Endothelial cell (in vitro differentiated cells): ENCODE measurements at places on chromosomes 12 and 14. TPM values are rescaled to one million over a fixed set of nuclear protein-coding genes. Genes with fewer than 3 reads are reported as not detected.

- no peak for DNase-seq
- no peak overlapping the region for H3K27ac ChIP-seq
- no peaks in the 10 kb centered on the region for H3K36me3 ChIP-seq
- H3K27me3 ChIP-seq, result no peaks in the 10 kb centered on the region
Observed at GRCh38 chr14:56065621-56066290, 52.5 kb upstream of the PELI2 start.

DNA sequence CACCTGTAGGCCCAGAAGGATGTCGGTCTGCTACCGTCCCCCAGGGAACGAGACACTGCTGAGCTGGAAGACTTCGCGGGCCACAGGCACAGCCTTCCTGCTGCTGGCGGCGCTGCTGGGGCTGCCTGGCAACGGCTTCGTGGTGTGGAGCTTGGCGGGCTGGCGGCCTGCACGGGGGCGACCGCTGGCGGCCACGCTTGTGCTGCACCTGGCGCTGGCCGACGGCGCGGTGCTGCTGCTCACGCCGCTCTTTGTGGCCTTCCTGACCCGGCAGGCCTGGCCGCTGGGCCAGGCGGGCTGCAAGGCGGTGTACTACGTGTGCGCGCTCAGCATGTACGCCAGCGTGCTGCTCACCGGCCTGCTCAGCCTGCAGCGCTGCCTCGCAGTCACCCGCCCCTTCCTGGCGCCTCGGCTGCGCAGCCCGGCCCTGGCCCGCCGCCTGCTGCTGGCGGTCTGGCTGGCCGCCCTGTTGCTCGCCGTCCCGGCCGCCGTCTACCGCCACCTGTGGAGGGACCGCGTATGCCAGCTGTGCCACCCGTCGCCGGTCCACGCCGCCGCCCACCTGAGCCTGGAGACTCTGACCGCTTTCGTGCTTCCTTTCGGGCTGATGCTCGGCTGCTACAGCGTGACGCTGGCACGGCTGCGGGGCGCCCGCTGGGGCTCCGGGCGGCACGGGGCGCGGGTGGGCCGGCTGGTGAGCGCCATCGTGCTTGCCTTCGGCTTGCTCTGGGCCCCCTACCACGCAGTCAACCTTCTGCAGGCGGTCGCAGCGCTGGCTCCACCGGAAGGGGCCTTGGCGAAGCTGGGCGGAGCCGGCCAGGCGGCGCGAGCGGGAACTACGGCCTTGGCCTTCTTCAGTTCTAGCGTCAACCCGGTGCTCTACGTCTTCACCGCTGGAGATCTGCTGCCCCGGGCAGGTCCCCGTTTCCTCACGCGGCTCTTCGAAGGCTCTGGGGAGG, at the start of gene LTB4R:
Gene LTB4R, plus strand, starts transcription at position 857 of the 959 bp plus-strand sequence. CDS start 4,150 bp downstream, outside the sequence.
- H3K27me3 ChIP-seq, result peaks cover 24% of the 10 kb centered on the region
- peak within 1 kb of the TSS; percentile 74 for H3K27ac ChIP-seq
- H3K4me1 ChIP-seq, result peaks cover 69% of the 10 kb centered on the region
- H3K36me3 ChIP-seq, result peaks cover 24% of the 10 kb centered on the region

DNA sequence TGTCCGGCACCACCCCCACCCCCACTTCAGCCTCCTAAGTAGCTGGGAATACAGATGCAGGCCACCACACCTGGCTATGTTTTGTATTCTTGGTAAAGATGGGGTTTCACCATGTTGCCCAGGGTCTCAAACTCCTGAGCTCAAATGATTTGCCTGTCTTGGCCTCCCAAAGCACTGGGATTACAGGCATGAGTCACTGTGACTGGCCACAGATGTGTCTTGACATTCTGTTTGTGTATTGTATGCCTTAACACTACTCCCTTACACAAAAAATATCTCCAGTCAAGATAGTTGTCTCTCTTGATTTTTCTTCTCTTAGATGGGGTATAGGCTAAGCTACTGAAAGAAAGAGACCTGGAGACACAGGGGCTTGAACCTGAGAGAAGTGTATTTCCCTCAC, 17.6 kb downstream of the CLEC14A start:
- no peak for DNase-seq
- no peaks in the 10 kb centered on the region for H3K4me1 ChIP-seq
- peaks cover 3% of the 10 kb centered on the region for H3K27me3 ChIP-seq
- H3K4me3 ChIP-seq, result no peak overlapping the region

DNA sequence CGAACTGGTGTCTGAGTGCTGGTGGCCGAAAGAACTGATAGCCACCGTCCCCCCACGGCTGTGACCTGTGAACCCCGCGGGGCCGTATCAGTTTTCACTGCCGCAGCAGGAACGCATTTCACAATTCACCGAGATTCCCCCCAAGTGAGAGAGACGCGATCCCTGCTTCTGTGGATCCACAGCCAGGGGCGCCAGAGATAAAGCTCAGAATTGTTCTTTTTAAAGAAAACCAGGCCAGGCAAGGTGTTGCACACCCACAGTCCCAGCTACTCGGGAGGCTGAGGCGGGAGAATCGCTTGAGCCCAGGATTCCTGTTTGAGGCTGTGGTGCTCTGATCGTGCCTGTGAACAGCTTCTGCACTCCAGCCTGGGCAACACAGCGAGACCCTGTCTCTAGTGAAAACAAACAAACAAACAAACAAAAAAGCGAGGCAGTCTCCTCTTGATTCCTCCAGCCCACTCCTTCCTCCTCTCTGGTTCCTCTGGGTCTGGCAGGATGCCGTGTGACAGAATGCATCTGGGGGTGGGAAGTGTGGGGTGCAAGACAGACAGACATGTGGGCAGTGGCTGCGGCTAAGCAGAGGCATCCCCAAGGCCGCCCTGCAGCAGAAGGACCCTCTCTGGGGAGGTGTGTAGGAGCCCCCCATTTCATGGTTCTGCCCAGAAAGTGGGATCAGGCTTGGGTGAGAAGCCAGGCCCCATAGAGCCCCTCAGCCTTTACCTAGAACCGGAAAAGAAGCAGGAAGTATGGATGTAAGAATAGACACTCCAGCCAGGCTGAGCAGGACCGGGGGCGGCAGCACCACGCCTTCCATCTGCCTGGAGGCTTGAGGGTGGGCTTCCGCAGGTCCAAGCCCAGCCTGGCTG, 39.2 kb upstream of the PPP1R13B start:
- peaks cover 8% of the 10 kb centered on the region for H3K4me1 ChIP-seq
- peaks cover 10% of the 10 kb centered on the region for H3K27me3 ChIP-seq
- H3K36me3 ChIP-seq, result no peaks in the 10 kb centered on the region
- H3K4me3 ChIP-seq, result no peak overlapping the region

GRCh38 chr12:62265511-62265910, 5.3 kb downstream of the USP15 start:
- no peak for DNase-seq
- peaks cover 29% of the 10 kb centered on the region for H3K4me1 ChIP-seq
- H3K27me3 ChIP-seq, result peaks cover 1% of the 10 kb centered on the region
- no peak overlapping the region for H3K27ac ChIP-seq

DNA sequence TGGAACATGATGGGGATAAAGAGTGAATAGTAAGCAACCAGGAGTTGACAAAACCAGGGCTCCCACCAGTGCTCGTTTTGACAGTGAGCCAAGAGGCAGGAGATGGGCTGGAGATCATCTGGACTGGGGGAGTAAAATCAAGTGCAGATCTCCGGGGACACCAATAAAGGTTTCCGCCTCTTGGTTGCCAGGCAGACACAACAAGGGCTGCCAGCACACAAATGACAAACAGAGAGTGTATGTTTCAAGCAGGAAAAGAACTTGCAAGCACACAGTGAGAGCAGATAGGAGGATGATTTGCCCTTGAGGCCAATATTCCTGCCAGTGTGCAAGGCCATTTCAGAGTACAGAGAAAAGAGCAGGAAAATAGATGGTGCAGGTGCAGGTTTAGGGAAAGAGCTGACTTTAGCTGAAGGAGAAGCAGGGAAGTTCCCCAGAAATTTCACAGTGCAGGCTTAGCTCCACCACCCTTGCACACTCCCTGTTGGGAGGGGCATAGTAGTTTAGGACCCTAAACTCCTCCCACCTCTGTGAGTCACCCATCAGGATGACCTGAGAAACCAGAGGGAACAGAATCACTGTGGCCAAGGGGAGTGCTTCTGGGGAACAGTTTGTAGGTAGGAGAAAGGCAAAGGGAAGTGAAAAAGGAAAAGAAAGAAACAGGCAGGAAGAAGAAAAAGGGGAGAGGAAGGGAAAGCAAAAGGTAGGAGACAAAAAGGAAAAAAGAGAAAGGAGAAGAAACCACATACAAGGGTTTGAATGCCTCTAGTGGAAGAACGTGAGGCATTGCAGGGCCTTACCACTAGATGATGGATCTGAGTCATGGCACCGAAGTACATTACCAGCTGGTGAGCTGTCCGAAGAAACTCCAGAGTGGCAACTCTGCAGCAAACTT, 404.4 kb downstream of the SLC6A15 start:
- peaks cover 3% of the 10 kb centered on the region for H3K27me3 ChIP-seq
- H3K4me1 ChIP-seq, result no peaks in the 10 kb centered on the region
- H3K36me3 ChIP-seq, result no peaks in the 10 kb centered on the region

EML1 gene
- total RNA-seq, result 10.0 TPM

GRCh38 chr14:59354666-59355065, 110.5 kb downstream of the GPR135 start:
- H3K27me3 ChIP-seq, result peaks cover 1% of the 10 kb centered on the region
- no peak overlapping the region for H3K4me3 ChIP-seq
- H3K27ac ChIP-seq, result no peak overlapping the region
- no peak for DNase-seq
- H3K4me1 ChIP-seq, result no peaks in the 10 kb centered on the region

DNA sequence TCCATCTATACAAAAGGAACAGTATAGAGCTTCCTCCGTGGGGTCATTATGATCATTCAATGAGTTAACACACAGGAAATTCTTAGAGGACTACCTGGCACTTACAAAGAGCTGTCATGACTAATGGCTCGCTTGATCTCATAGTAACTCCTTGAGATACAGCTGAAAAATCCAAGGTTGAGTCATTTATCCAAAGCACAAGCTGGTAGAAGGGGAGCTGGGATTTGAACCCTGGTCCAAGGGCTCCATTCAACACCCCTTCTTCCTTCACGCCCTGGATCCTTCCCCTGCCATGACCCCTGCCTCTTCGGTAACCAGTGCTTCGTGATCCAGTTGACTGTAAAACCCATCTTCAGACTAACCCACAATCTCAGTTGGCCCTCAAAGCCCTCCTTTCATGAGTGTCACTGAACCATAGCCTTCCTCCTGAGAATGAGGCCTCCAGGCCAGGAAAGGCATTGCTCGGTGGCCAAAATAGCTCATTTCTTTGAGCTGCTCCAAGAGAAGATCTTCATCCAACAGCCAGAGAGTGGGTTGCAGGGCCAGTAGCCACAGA, 7.8 kb downstream of the ZFP36L1 start:
- DNase-seq, result no peak
- H3K27ac ChIP-seq, result no peak overlapping the region
- H3K27me3 ChIP-seq, result peaks cover 9% of the 10 kb centered on the region
- peaks cover 34% of the 10 kb centered on the region for H3K36me3 ChIP-seq
- no peak overlapping the region for H3K4me3 ChIP-seq
- H3K4me1 ChIP-seq, result peaks cover 51% of the 10 kb centered on the region

DNA sequence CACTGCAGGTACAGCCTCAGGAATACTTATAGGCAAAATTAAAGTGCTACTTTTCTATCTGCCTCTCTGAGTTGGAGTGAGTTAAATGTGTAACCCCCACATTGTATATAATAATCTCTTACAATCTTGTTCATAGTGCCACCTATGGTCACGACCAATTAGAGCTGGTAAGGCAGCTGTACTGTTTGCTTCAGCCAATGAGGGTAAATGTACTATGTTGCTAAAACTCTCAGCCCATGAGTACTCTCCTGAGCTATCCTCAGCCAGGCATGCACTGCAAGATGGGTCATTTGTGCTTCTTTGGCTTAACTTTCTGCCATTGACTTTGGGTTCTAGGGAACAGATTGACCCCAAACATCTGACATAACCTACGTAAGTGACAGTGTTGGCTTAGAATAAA, 15.0 kb upstream of the MDM2 start:
- H3K4me1 ChIP-seq, result peaks cover 6% of the 10 kb centered on the region
- H3K4me3 ChIP-seq, result no peak overlapping the region
- no peaks in the 10 kb centered on the region for H3K36me3 ChIP-seq
- H3K27ac ChIP-seq, result no peak overlapping the region
- H3K27me3 ChIP-seq, result no peaks in the 10 kb centered on the region

- H3K27ac ChIP-seq, result no peak overlapping the region
- H3K4me3 ChIP-seq, result no peak overlapping the region
- H3K36me3 ChIP-seq, result no peaks in the 10 kb centered on the region
- no peaks in the 10 kb centered on the region for H3K4me1 ChIP-seq
- DNase-seq, result no peak
Observed at GRCh38 chr12:117818400-117818799, 150.4 kb downstream of the KSR2 start.

ESPL1 gene
- total RNA-seq, result 11.8 TPM

GRCh38 chr12:54398995-54399793, 14.7 kb upstream of the ZNF385A start:
- peaks cover 56% of the 10 kb centered on the region for H3K4me1 ChIP-seq
- peak overlapping the region; percentile 85 for H3K4me3 ChIP-seq
- DNase-seq, result peak; percentile 94
- H3K36me3 ChIP-seq, result peaks cover 87% of the 10 kb centered on the region
- peaks cover 24% of the 10 kb centered on the region for H3K27me3 ChIP-seq

DNA sequence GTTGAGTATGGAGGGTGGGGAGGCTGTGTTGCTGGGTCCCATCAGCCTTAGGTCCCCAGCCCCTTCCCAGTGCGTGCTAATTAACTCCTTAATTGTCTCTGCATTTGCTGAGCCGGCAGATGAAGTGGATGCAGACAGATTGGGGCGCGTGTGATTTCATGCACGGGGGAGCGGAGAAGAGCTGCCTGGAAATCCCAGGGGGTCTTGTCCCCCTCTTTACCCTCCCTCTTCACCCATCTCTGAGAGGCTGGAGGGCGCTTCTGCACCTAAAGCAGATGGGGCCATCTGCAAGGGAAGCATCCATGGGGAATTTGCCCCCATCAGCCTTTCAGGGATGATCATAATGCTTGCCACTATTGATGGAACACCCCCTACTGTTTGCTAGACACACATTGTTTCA, 4.4 kb upstream of the ASIC1 start:
- no peak overlapping the region for H3K27ac ChIP-seq
- DNase-seq, result no peak
- H3K27me3 ChIP-seq, result peaks cover 14% of the 10 kb centered on the region

USP44 gene
- total RNA-seq, result 10.4 TPM
